ENCODE measurements at places on chromosomes 7 and 10.

DNA sequence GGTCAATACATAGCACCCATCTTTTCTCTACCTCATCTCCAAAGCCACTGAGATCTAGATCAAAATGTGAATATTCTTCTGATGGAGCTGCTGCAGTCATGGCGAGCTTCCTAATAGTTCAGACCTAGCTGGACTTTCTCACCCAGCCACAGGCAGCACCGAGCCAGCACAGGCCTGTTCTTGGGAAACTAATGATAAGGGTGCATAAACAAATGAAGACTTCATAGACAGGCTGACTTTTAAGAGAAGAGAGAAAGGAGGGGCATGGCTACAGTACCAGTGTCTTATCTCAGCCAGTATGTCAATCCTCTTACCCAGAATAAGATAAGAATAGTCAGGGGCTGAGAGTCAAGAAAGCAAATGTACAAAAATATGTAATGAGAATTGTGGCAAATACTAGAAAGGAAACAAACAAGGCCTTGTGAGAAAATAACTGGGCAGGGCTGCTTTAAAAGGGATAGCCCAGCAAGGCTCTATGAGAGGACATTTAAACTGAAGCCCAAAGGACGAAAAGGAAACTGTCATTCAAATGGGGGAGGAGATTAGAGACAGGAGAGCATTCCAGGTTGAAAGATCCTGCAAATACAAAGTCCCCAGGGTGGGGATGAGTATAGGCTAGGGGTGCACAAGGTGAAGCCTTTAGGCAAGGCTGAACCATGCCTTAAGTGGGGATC, 21.8 kb upstream of the CDK14 start:
- DNase-seq: no peak

DNA sequence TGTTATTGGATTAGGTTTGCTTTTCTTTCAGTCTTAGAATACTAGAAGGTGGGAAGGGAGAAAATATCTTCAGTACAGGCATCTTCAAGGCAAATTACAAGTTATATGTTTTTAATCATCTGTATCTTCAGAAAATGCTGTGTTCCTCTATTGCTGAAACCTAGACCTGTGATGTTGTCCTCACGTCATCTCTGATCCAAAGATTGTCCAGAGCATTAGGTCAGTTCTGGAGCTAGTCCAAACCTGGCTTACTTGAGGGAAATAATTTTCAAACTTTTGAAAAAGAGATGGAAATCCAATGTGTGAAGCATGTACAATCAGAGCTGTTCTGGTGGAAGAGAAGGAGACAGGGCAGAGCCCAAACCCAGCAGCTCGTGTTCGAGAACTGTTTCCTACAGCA, 217.3 kb downstream of the ZEB1 start:
- DNase-seq: no peak

GRCh38 chr10:50622706-50623662, 772 bp downstream of the SGMS1 start:
- DNase-seq: no peak

- no peak for DNase-seq
Observed at GRCh38 chr10:69636626-69637605, 6.9 kb downstream of the FAM241B start.

DNA sequence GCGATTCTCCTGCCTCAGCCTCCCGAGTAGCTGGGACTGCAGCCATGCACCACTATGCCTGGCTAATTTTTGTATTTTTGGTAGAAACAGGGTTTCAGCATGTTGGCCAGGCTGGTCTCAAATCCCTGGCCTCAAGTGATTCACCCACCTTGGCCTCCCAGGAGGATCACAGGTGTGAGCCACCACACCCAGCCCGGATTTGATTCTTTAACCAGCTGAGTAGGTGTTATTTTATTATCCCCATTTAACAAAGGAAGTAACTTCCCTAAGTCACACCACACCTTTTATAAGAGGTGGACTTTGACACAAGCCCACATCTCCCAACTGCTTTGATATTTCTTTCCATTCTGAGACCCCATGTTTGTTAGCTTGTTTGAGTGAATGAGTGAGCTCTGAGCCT, 25.0 kb downstream of the SLC25A28 start:
- DNase-seq: no peak

DNA sequence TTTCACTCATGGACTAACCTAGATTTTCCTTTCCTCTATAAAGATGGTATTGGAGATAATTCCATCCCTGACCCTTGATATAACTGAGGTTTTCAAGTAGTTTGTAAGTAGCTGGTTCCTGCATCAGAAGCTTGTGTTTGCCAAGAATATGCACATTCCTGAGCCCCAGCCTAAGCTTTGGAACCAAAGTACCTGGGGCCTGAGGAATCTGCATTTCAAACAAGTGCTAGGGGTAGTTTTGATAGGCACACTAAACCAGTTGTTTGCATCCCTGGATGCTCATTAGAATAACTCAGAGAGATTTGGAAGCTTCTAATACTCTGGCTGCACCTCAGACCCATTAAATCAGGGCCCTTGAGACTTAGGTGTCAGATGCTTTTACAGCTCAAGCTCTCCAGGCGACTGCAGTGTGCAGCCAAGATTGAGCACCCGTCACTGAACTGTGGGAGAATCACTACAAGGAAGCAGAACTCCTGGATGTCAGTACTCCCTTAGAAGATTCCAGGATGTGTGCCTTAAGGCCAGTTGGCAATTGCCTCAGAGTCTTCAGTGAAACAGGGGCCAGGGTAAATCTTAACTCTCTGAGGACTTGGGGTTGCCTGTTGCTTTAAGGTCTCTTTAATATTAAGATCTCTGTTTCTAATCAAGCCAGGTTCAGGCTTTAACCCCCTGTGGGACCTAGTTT, 565.0 kb downstream of the REEP3 start:
- DNase-seq: no peak

- no peak for DNase-seq
Observed at GRCh38 chr7:114916261-114916892, 5.5 kb upstream of the MDFIC start.

DNA sequence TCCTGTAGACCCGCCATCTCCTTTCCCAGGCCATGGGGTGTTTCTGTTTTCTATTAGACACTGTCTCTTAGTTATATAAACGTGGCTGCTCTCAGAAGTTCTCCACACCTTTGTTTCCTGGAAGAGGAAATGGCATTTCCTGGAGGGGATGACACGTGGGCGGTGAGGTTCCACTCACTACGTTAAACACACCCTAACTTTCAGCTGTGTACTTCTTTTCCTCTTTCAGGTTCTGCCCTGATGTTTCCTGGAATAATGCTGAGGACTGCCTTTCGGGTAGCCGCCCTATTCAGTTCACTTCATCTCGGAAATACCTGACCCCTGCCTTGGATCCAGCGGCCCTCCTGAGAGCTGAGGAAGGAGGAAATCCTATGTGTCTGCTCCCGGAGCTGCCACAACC, 3.4 kb upstream of the PRKCQ start:
- peak; percentile 69 for DNase-seq

DNA sequence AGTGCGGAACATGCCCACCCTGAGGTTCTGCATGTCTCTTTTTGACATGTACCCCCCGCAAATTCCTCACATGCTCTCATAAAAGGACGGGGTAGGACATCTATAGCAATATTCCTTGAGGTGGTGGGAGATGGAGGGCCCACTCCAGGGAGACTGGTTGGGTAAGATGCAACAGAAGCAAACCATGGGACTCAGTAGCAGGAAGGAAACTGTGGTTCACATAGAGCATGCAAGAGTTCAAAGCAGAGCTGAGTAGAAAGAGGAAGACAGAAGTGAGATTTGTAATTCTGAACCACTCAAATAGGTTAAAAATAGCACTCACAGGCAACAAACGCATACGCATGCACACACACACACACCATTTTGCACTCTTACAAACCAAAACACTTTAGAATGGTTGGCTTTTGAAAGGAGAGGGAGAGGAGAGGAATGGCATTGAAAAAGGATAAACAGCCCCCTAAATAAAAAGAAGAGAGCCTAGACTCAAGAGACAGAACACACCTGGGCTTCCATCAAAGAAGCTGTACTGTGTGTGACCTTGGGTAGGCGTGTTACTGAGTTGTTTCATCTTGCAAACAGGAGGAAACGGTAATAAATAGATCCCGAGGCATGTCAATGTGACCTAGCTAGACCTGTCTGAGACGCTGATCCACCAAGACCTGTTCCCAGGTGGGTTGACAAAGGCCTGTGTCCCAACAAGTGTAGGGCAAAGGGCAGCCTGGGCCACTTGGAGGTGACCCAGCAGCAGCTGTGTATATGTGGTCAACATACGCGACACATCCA, 77.6 kb upstream of the LRRC4 start:
- DNase-seq: no peak

DNA sequence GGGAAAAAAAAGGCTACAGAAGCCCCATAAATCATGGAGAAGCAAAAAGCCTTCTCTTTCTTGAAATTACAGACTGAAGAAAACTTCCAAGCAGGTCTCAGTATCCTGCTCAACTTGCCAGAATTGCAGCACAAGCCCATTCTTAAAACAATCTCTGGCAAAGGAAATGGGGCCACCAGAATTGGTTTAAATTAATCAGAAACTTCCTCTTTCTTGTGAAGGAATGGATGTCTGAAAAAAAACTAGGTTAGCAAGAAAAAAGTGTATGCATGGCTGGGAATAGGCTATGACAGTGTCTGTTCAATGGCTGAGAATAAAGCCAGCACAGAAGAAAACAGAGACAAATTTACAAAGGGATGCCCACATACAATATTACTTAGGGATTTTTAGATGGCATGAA, 59.1 kb downstream of the TFEC start:
- no peak for DNase-seq

GRCh38 chr10:72243822-72244437, 27.9 kb upstream of the ASCC1 start:
- DNase-seq: no peak

DNA sequence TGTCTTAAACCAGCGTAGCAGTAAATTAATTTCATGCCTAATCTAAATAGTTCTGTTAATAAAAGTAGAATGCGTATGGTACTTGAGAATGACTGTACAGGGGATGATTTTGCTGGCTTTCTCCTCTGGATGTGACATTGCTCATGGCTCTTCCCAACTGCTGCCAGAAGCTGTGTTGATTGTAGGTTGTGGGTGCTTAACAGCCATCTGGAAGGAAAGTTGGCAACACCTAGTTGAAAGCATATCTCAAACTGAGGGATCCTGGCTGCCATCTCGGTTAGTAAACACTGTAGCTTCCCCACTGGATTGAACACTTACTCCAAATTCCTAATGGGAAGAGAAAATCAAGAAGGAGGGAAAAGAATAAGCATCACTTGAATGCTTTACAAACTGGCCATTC, 130.9 kb downstream of the NXPH1 start:
- DNase-seq: no peak

GRCh38 chr10:133133471-133134231, 26.4 kb upstream of the KNDC1 start:
- DNase-seq: no peak

DNA sequence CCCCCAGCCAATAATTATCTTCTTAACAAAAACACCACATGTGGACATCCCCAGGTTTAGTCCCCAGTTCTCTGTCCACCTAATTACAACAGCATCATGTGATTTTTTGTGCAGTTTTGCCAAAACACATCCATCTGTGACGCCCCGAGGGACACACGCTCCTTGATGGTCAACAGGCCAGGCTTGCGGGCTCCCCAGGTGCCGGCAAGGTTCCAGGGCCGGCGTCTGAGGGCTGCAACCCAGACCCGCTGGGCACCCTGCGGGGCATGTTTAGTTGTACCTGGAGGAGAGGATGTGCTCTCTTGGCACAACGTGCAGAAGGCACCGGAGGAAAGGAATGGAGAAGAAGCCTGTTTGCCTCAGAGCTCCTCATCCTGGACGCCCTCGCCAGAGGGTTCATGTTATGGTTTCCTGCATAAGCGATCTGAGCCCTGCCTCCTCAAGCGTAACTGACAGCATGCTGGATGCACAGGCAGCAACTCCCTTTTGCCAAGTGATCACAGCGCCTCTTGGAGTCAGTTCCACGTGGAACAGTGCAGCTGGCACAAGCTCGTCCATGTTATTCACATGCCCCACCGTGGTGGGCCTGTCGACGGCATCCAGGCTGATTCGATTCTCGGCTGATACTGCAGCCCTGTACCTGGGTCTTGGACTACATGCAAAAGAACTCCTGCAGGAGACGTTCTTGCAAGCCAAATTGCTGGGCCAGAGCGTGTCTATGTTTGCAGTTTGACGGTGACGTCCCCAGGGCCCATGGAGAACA, 41.6 kb downstream of the JAKMIP3 start:
- no peak for DNase-seq

- no peak for DNase-seq
Observed at GRCh38 chr10:47205192-47205591, 94.8 kb upstream of the GDF10 start.

DNA sequence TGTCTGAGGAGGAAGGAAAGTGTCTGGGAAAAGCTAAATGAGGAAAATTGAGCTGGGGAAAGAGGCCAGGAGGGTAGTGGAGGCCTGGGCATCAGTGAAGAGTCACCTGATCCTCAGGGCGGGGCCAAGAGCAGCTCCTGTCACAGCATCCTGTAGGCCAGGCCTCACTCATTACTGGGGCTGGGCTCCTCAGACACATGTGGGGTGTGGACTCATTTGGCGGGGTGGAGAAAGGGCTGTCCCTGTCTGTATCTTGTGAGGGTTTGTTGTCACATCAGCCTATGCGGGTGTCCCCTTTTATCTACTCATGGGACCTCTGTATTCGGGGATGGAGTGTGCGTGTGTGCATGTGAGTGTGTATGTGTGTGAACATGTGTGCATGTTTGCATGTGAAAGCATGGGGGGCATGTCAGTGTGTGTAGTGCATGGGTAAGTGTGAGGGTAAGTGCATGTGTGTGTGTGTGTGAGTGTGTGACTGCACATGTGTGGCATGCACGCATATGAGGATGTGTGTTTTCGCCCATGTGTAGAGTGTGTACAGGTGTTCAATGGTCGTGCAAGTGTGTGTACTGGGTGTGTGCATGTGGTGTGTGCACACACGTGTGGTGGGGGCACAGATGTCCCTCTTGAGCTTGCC, 67.8 kb downstream of the RAMP3 start:
- DNase-seq: no peak

DNA sequence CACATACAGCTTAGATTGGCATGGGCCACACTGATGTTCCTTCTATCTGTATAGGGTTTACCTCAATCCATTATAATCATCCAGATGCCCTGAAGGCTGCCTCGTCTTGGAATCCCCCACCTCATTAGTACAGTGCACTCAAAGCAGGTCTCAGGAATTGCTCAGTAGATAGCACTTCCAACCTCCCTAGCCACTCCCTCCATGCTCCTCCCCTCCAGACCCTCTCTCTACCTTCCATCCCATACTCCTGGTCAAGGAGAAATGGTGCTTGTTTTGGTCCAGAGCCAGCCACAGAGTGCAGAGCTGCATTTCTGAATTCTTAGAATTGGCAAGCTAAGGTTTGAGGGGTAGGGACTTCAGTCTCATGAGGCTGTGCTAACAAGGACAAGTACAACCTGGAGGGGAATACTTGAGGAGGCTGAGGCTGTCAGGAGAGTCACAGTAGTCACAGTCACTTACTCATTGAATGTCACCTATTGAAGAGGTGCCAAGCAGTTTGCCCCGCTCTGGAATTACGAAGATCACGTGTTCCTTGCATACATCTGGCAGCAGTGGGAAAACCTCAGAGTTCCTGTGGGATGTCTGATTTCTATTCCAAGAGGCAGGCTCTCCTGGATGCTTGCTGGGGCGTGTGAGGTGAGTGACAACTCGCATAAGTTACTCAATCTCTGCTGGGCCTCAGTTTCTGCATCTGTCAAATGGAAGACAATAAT, 60.7 kb upstream of the ZNF746 start:
- no peak for DNase-seq

Data from activated naive CD8-positive, alpha-beta T cell treated with anti-CD3 and anti-CD28 coated beads, Interleukin-2, amount 50 U/mL, for 16 hours (primary cell).